ENCODE measurements at places on chromosomes 16 and 17.

GRCh38 chr17:67136191-67137025 is 92.1 kb downstream of the CACNG1 start:
- no peak for DNase-seq

GRCh38 chr17:28871056-28871579 is 16.3 kb downstream of the ERAL1 start:
- DNase-seq: no peak

DNA sequence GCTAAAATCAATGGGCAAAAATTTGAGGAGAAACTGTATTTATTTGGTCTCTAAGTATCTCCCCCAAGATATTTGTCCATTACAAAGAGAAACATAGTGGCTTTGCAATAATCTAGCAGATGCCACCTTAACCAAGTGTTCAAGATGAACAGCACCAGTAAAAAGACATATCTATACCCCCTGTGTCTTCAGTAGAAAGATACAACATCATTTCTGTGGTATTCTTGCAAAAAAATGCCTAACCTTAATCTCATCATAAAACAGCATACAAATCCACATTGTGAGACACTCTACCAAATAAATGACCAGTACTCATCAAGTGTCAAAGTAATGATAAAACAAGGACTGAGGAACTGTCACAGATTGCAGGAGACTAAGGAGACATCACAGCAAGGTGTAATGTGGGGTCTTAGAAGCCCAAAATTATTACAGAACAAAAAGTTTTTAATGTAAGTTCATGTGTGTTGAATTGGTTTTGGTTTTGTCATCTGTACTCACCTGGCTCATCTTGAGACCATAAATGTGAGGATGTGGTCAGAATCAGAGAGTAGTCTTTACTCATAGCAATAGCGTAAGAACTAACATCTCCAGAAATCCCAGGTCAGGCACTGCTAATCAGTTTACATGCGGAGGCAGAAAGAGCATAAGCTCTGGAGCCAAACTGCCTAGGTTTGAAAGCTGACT is 77.2 kb downstream of the AATF start:
- no peak for DNase-seq

- DNase-seq: peak; percentile 40
These were observed 64.1 kb downstream of the PLD6 start for GRCh38 chr17:17141860-17142552.

GRCh38 chr17:2412561-2413021 is 11.7 kb upstream of the MNT start:
- peak; percentile 90 for DNase-seq
